ENCODE measurements at places on chromosomes 12 and 14. TPM values are rescaled to one million over a fixed set of nuclear protein-coding genes. Genes with fewer than 3 reads are reported as not detected.

The DLGAP5 gene
- 28.7 TPM for total RNA-seq

The ANKS1B gene
- total RNA-seq: 1.3 TPM

The MYO1H gene
- not detected for total RNA-seq

The CIDEB gene
- total RNA-seq: 21.8 TPM

The SPTLC2 gene
- 26.6 TPM for total RNA-seq

The PMCH gene
- total RNA-seq: 8.4 TPM

The OTUB2 gene
- 1.3 TPM for total RNA-seq

The SLCO1B1 gene
- total RNA-seq: not detected

The RD3L gene
- not detected for total RNA-seq

The GLTP gene
- 28.2 TPM for total RNA-seq

The CCER1 gene
- total RNA-seq: not detected

The GPR137C gene
- total RNA-seq: 0.07 TPM

The SERPINA9 gene
- total RNA-seq: not detected

The LMBR1L gene
- 39.9 TPM for total RNA-seq

The TIMELESS gene
- total RNA-seq: 48.8 TPM

The TIMM9 gene
- 71.8 TPM for total RNA-seq
